Activated CD8-positive, alpha-beta memory T cell treated with anti-CD3 and anti-CD28 coated beads for 24 hours (primary cell): ENCODE measurements at places on chromosomes 7 and 10.

DNA sequence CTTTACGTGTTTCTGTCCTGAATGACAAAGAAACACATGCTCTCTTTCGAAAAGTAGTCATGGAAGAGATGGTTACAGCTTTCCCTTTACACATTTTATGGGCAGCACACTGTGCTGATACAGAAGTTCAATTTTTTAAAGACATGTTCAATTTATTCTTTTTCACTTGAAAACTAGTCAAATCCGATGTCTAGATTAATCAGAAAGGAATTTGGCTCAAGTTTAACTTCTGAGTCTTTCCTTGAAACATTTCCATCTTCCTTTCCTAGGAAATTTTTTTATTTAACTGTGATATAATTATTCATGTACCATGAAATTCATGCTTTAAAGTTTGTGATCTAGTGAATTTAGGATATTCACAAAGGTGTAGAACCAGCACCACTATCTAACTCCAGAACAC lies 360.1 kb downstream of the TNS3 start:
- no peak for DNase-seq

DNA sequence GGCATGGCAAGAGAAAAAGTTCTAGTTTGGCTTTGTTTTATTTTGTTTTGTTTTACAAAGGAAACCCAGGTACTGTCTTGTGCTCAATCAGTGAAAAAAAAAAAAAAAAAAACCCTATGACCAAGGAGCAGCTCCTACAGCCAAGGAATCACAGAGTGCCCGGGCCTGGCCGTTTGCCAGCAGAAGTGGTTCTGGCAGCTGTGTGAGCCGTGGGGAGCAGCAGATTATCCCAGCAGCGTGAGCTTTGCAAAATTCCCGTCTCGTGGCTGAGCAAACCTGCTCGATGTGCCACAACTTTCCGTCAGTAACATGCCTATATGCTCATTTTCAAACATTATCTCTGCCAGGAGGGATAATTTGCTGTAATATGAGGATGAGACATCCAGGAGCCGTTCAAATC lies 293.7 kb downstream of the POU6F2 start:
- no peak for DNase-seq

- DNase-seq = no peak
Observed at GRCh38 chr7:158519633-158520174, 67.9 kb downstream of the PTPRN2 start.

GRCh38 chr10:60534761-60535389 lies 145.2 kb upstream of the ANK3 start:
- no peak for DNase-seq

GRCh38 chr10:65275296-65275695 lies 1650.5 kb upstream of the LRRTM3 start:
- DNase-seq = no peak

GRCh38 chr7:149310113-149310836 lies 48.3 kb downstream of the ZNF783 start:
- peak; percentile 42 for DNase-seq

DNA sequence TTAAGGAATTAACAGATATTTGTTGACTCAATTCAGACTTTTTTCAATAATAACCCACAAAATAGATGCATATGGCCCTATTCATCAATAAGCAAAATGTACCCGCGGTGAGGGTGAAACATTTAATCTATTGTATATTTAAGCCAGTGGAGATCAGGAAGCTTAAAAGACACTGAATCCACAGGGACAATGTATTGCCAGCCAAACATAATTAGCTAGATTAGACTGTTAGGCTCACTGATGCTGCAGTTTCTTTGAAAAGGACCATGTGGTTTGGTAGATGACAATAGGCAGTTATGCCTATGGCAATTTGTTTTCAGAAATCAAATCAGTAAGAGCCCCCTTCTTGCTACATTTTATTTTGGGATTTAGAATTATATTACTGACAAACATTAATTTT lies 87.3 kb upstream of the PLXDC2 start:
- DNase-seq = no peak

DNA sequence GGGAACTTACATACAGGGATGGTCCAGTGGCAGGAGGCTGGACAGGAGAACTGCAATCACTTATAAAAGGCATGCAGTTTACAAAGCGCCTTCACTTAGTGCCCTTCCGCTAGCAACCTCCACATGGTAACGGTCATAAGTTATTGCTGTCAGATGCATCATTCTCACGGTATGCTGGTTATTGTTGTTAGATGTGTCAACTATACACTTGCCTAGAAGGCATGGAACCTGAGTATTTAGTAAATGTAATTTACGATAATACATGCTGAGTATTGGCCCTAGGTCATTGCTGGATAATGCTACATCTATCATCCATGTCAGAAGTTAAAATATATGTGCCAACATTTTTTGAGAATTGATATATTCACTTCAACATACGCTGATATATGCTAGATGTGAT lies 155.1 kb upstream of the MBL2 start:
- no peak for DNase-seq

DNA sequence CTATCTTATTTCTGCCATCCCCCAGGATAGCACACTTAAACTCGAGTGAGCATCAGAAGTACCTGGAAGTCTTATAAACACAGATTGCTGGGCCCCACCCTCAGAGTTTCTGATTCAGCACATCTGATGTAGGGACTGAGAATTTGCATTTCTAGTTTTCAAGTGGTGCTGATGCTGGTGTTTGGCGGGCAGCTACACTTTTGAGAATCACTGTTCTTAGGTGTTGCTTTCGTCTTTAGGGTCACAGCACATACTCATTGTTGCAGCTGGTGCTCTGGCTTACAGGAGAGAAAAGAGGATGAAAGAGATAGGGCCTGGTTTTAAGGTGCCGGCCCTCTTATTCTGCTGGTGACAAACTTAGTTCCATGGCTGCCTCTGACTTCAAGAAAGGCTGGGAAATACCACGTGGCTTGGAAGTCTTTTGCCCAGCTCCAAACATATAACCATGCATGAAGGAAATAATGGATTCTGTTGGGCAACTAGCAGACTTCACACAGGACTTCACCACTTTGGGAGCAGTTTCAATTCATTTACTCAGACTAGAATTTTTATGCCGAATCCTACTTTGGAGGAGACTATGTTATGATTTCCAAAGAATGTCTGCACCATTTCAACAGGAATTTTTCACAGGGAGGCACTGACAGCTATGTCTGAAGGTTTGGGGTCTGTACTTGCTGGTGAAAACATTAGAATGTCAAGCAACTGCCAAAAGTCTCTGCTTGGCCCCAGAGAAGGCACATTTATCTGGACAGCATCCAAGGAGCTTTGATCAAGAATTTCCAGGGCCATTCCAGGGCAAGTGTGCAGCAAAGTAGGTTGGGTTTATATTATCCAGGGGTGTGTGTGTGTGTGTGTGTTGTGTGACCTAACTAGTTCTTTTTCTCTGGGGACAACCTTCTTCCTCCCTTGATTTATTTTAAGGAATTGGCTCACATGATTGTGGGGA lies 6.9 kb upstream of the MINDY4 start:
- DNase-seq = no peak

DNA sequence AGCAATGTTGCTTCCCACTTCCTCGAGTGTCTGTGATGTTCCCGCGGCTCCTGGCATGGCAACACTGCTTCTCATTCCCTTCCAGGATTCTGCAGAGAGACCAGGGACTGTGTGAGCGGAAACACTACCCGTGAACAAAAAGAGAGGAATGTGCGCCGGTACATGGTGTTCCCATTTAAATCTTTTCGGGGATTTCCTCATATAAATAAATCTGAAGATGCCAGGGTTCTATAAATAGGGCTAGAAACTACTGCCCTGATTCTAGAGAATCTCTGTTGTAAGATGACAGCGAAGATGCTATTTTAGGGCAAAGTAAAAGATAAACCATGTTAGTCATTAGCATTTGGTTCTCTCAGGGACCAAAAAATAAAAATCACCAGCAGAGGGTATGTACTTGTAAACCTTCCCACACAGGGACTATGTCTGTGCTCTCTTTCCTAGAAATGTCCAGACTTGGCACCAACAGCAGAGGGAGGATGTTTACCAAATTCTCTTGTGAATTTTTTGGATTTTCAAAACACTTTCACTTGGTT lies 92.2 kb upstream of the DDC start:
- DNase-seq = no peak

DNA sequence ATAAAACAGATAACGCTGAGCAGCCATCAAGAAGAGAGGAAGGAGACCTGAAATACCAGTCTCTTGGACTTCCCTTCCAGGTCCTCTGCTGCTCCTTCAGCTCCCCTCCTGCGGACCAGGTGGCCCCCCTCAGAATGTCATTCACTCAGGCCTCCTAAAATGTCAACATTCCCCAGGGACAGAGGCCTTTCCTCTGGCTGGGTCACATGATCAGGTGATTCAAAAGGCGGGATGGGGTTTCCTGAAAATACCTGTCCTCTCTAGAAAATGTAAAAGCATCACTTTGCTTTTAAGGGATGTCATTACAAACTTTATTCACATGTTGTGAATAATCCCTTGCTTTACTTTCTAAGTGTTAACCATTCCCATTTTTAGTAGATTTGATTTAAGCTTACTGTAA lies 311.1 kb downstream of the INHBA start:
- DNase-seq = no peak

DNA sequence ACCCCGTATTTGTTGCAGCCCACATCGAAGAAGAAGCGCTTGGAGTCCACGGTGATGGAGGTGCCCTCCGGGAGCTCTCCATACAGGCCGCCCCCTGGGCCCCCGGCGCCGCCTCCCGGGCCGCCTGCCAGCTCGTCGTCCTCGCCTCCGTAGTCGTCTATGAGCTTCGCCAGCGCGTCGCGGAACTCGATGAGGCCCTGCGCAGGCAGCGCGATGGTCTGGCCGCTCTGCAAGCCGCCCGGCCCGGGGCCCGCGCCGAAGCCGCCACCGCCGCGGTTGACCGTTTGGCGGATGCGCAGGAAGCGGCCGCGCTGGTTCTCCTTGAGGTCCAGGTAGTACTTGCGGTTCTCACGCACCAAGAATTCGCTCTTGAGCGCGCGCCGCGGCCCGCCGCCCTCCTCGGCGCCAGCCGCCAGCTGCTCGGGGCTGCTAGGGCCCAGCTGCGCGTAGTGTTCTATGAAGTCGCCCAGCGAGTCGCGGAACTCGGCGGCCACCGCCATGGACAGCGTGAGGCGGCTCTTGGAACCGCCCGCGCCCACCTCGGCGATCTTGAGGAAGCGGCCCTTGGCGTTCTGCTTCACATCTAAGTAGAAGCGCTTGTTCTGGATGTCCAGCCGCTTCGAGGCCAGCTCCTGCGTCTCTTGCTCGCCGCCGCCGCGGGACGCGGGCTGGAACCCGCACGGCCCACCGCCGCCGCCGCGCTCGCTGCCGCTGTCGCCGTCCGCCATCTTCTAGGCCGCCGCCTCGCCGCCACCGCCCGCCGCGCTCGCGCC lies 523 bp downstream of the PURB start:
- DNase-seq = peak; percentile 83

GRCh38 chr10:78700413-78700812 lies 368.4 kb upstream of the ZMIZ1 start:
- peak; percentile 32 for DNase-seq

DNA sequence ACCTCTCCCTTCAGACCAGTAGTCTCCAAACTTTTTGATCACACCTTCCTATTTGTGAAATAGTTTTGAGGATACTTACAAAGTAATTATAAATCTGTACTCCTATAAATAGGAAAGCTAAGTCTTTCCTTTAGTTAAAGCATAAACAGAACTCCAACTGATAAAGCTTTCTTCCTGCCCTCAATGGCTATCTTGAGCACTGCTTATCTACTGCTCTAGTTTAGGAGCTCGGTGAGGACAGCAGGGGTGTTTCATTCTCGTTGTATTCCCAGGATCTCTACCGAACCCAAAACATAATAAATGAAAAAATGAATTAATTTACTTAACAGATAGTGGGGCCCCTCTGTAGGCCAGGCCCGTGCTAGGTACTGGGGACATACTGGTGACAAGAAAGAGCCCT lies 17.7 kb downstream of the SORBS1 start:
- no peak for DNase-seq

GRCh38 chr10:108490944-108491343 lies 1326.4 kb upstream of the SORCS1 start:
- DNase-seq = no peak

DNA sequence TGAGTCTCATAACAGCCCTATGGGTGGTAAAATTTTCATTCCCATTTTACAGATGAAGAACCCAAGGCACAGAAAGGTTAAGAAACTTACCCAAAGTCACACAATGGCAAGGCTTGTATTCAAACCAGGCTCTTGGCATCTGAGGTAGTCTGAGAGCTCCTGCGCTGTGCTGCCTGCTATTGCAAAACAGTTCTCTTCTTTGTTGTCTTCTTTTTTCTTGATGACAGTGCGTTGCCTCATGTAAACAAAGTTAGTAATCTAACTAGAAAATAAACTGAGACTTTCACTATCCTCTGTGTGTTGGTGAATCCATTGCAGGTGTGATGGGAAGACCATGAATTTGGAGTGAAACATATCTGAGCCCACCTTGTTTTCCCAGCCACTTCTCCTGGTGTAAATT lies 240.8 kb downstream of the PTEN start:
- no peak for DNase-seq

- no peak for DNase-seq
Observed at GRCh38 chr7:81902536-81902935, 132.7 kb upstream of the HGF start.

DNA sequence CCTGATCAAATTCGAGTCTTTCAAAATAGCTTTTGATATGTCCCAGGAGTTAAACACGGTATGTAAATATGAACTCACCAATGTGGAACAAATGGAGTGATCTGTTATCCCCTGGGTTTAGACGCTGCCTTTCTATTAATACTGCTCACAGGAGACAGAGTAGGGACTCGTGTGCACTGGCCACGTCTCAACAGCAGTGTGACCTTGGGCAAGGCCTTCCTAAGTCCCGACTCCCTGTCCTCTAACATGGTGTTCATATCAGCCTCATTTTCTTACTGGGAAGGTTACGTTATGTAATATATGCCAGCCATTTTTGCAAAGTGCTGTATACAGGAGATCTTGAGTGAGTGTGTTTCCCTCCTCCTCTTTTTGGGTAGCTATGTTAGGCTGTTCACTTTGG lies 1.8 kb downstream of the WDR37 start:
- no peak for DNase-seq

DNA sequence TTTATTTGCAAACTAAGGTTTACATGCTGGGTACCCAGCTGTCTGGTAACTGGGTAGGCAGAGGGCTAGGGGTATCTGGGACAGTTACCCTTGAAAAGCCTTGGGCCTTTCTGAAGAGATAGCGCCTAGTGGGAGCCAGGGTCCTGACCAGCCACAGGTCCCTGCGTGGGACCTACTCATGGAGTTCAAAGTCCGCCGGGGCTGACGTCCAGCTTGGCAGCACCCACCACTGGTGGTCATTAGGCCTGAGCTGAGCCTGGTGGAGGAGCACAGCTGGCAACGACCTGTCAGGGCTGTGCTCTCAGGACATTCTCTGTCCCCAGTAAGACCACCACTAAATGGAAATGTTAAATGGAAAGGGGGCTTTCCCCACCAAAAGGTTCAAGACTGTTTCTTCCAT lies 20.0 kb downstream of the GUSB start:
- no peak for DNase-seq

- DNase-seq = peak; percentile 53
Observed at GRCh38 chr10:100972115-100972903, 3.0 kb downstream of the SEMA4G start.

DNA sequence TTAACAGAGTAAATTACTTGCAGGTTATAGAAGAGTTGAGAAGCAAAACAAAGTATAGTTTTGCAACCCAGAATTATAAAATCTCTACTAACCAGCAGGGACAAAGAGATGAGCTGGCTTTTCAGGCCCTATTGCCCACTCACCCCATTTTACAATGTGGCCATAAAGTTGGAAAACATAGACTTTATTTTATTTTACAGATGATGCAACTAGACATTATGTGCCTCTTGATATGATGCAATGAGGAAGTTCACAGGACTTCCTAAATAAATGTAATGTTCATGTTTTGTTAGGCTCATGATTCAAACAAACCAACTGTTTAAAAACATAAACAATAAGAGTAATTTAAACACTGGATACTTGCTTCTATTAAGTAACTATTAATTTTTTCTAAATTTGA lies 141.1 kb upstream of the WNT16 start:
- no peak for DNase-seq
